ENCODE measurements at places on chromosomes 6 and 20. TPM values are rescaled to one million over a fixed set of nuclear protein-coding genes. Genes with fewer than 3 reads are reported as not detected.

Gene VWA7
- 0.76 TPM for total RNA-seq

Gene TMEM151B
- total RNA-seq = not detected

Gene OR2H2
- total RNA-seq = not detected

Gene GSTA3
- total RNA-seq = not detected

DNA sequence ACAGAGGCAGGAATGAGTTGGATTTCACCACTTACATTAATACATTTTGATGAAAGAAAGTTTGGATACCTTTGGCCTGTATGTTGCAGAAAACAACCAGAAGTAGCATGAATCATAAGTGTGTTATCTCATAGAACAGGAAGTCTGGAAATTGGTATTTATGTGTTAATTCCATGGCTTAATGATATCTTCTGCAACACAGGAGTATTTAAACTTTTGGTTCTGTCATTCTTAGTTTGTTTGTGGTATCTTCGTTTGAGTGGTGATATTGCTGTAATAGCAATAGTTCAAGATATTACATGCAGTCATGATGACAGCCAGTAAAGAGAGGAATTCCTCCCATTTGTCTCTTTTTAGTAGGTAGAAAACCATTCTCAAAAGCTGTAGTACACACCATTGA, 177.3 kb downstream of the CDKAL1 start:
- no peak for DNase-seq

- DNase-seq = no peak
These were observed 242.1 kb downstream of the DLL1 start for GRCh38 chr6:170048615-170049256.

DNA sequence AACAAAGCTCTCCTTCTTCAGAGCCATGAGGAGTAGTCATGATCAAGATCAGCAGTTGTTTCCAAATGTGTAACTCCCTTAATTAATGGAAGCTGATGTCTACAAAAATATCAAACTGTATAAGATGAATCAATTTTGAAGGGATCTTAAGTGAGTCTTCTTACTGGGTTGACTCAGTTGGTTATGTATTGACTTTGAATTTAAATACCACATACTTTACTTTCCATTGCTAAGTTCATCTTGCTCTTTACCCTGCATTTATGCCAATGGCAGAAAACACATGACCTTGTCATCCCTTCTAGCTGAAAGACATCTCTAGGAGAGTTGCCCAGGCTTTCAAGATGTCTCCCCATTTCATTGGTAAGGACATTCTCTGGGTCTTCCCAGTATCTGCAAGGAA, 123.2 kb upstream of the STMND1 start:
- DNase-seq = no peak

- DNase-seq = no peak
These were observed 61.6 kb downstream of the SRC start for GRCh38 chr20:37407573-37408002.

DNA sequence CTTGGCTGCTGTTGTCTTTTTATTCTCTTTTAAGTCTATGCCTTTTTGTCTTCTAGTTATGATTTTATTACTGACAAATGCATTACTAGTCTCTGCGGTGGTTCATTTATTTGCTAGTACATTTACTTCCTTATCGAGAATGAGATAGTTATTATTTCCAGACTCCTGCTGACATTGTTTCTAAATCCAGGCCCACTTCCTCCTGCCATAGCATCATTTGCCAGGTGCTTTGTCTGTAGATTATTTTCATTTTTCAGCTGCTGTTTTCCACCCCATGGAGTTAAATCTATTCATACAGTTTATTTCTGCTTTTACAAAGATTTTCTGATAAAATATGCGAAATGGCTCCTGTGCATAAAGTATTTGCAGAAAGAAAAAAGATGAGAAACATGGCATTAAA, 459.7 kb downstream of the MMUT start:
- DNase-seq = no peak

DNA sequence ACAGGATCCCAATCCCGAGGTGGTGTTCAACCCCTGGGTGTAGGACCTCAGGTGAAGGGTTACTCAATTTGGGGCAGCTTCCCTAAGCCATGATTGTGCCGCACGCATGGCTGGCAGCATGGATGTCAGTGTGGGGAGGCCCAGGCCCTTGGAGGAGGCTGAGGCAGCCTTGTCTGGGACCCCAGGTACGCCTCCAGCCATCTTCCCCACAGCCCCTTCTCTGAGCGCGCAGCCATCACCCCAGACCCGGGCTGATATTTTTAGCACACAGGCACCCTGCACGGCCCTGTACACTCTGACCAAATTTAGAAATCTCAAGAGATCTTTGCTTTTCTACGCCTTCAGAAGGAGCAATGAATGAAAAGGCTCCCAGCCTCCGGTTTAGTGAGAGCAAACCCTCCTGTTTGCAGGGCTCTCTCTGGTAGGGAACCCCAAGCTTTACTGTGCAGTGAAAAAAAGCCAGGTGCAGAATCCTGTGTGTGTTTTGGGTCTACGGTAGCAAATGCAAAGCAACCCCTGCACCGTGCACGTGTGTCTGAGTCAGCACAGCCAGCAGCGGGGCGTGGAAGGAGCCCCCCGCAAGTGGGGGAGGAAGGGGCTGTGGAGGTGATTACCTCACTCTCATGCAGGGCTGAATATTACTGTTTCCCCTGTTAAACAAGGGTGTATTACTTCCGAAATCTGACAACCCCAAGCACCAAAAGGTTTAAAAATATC, 44.3 kb downstream of the CTCFL start:
- peak; percentile 53 for DNase-seq
